ENCODE measurements at places on chromosomes 2 and 18.

- no peak for DNase-seq
These were observed at the start of gene NOTO for GRCh38 chr2:73202156-73203054. Gene NOTO, plus strand, starts transcription at chr2:73202574. Its CDS starts 93 bp downstream, at chr2:73202667.

DNA sequence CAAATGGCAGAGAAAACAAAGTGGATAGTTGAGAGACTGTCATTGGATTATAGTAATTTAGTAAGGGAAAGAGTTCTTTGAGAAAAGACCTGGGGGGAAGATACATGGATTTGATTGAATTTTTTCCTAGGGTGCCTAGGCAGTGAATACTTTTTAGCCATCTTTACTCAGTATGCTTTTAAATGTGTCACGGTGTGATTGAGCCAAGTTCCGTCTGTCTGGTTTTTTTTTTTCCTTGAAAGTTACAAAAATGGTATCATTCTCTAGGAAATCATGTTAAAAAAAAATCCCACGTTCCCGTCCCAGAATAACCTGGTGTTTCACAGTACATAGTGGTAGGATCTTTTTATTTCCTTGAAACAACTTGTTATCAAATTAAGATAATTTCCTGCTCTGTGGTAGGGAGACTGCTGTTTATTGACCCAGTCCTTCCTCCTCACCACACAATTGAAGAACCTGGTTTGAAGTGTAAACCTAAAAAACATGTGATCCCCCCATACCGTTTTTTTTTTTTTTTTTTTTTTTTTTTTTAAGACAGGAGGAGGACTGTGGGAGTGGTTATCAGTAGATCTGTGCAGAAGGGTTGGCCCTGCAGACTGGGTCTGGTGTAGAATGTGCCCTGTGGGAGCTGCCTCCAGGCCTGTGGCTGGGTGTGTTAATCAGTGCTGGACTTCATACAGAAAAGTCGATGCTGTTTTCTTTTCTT is 55.1 kb downstream of the DGKD start:
- no peak for DNase-seq

DNA sequence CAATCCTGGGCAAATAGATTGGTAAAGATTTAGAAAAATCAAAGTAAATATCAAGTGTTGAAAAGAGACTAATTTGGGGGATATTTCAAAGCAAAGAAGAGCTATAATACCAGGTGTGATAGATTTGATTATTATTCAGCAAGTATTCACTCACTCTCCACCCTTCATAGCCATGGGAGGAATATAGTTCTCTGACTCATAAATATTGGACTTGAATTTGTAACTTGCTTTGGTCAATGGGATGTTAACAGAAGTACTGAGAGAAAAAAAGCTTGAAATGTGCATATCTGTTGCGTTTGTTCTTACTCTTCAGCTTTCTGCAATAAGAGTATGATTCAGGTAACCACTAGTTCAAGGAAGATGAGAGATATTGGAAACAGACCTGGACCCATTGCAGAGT is 54.5 kb upstream of the IKZF2 start:
- no peak for DNase-seq

DNA sequence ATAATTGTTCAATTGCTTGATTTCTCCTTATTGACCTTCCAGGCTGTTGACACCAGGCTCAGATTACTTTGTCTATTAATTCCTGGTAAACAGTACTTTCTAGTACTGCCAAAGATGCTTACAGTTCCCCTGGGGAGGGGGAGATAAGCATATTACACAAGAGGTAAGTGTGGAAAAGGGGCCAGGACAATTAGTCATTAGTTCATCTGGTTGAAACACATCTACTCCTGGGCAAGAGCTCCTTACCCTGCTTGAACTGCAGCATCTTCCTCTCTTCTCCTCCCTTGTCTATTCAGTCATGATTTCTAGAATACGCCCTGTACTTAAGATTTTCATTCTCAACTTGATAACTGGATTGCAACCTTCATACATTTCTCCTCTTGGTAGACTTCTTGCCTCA is 10.4 kb upstream of the SPATS2L start:
- no peak for DNase-seq

GRCh38 chr18:31970617-31971016 is 27.7 kb upstream of the TRAPPC8 start:
- no peak for DNase-seq

GRCh38 chr2:217623281-217623912 is 379.4 kb downstream of the TNS1 start:
- DNase-seq, result no peak

DNA sequence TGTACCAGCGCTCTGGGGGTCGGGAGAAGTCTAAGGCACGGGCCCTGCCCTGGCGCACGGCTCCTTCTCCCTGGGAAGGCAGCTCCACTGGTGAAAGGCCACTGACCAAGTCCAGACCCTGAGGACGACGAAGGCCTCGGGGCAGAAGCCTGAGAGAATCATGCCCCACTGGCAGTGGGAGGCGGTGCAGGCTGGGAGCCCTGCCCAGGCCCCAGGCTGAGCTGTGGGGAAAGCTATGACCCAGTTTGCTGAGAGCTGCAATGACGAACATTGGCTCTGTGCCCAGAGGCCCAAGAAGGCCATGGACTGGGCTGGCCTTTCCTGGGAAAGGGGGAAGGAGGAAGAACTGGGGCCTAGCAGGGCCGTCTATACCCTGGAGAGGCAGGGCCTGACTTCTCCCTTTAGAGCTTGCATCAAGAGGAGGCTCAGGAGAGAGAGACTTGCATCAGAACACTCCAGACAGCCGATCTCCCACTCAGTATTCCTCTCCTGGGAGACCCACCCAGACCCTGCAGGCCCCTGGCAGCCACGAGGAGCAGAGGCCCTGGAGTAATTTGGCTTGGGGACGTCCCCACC is 32.9 kb downstream of the HS1BP3 start:
- DNase-seq, result peak; percentile 97

GRCh38 chr2:111118481-111118980 is 2.2 kb upstream of the BCL2L11 start:
- no peak for DNase-seq

GRCh38 chr2:170006587-170007325 is 171.2 kb upstream of the MYO3B start:
- no peak for DNase-seq

GRCh38 chr18:59921384-59921891 is 21.6 kb downstream of the PMAIP1 start:
- DNase-seq, result no peak

DNA sequence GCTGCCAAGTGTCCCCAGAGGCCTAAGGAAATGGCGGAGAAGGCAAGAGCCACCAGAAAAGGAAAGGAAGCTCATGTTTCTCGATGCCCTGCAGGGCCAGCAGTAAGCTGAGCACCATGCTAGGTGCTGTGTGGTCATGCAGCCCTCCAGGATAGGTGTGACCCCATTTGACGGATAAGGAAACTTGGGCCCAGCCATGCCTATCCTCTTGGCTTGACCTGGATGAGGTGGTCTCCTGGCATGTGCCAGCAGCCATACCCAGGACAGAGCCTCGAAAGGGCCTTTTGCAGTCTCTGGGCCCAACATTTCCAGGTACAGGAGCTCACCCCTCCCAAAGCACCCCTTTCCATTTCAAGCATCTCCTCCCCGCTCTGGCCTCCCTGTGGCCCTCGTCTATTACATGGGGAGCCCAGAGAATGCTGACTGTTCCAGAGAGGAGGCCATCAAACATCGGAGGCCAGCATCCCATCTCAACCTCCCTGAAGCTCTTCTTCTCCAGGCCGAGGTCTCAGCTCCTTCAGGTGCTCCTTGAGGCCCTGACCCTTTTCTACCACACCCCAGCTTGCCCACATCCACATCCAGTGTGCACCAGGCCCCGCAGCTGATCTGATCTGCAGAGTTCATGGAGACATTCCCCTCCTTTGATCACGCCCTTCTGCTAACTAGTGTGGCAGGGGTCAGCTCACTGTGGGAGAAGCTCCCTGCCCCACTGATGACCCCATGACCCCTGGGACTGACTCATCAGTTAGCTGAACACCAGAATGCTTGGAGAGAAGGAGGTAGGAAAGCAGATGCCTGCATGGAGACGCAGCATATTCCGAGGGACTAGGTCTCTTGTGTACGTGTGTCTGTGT is 208.4 kb downstream of the TNS1 start:
- DNase-seq, result no peak

GRCh38 chr2:2574401-2575180 is 243.5 kb upstream of the MYT1L start:
- no peak for DNase-seq

- DNase-seq, result no peak
These were observed 8.7 kb upstream of the DTNB start for GRCh38 chr2:25682082-25682481.

- peak; percentile 66 for DNase-seq
These were observed 34.7 kb downstream of the RALB start for GRCh38 chr2:120287183-120288015.

Measured in H54 (cell line).